ENCODE measurements at places on chromosomes 6 and 20. TPM values are rescaled to one million over a fixed set of nuclear protein-coding genes. Genes with fewer than 3 reads are reported as not detected.

GRCh38 chr6:87762116-87762515 is 60.1 kb upstream of the AKIRIN2 start:
- DNase-seq: no peak

DNA sequence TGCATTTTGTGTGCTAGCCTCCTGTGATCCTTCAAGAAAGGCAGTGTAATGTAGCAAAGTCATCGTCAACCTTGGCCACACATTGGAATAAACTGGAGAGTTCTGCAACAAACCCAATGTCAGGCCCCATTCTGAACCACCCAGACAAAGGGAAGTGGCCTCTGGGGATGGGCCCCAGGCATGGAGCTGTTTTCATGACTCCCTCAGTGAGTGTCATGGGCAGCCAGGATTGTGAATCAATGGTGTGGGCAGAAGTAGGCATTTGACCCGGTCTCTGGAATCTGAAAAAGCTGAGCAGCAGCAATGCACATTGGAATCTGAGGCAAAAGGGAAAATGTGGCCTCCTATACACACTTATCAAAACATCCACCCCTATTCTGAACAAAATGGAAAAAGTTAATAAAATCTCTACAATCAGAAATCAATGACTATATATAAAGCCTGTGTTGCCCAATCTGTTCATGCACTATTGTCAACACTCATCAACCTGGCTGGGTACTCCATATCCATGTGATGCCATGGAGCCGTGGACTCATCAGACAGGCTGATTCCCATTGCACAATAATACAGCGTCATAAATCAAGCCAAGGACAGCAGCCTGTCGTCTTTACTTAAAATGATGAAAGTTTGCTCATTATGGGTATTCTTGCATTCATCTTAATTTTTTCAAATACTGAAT is 134.9 kb upstream of the STMND1 start:
- DNase-seq: no peak

- no peak for DNase-seq
These were observed 200.3 kb downstream of the EYA4 start for GRCh38 chr6:133441491-133441890.

DNA sequence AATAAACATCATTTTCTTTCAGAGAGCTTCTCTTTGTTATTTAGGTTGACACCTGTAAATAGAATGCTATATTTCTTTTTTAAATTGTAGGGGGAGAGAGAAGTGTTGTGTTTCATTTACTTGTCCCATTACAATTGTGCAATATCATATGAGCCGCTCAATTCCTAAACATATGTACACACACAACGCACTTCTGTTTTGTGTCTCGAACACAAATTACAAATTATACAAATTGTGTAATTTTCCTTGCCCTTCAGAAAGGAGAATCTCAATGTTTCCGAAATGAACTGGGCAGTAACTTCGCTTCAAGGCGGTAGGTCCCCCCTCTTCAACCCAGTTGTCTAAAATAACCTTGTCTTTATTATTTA is 2.6 kb upstream of the ABT1 start:
- no peak for DNase-seq

- no peak for DNase-seq
These were observed 65.2 kb downstream of the PPP1R14C start for GRCh38 chr6:150207931-150208570.

DNA sequence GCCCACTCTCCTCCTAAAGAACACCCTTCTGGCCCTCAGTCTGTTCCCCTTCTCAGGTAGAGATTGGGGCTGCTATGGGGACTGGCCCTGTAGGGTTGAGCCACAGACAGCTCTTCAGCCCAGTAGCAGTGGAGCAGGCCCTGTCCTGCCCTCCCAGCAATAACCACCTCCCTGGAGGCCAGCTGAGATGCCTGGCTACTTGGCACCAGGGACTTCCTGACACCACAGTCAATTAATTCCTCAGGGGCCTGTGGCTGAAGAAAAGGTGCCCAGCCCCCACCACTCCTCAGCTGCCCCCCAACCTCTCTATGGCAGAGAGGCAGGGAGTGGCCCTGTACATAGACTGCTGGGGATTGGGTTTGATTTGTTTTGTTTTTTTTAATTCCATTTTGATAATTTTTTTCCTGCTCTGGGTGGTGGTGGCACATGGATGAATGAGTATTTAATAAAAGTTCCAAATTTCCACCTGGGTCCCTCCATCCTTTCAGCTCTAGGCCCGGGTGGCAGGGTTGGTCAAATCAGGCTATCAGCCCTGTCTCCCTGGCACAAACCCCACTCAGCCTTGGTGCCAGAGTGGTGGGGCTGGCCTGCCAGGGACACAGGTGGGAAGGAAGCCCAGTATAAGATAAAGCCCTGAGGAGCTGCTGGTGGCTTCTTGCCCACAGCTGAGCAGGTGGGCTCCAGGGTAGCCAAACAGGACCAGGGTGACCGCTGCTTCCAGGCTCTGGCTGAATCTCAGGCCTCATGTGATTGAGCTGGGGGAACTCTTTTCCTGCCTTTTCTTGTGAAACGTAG is 1.9 kb upstream of the DEF6 start:
- no peak for DNase-seq

DNA sequence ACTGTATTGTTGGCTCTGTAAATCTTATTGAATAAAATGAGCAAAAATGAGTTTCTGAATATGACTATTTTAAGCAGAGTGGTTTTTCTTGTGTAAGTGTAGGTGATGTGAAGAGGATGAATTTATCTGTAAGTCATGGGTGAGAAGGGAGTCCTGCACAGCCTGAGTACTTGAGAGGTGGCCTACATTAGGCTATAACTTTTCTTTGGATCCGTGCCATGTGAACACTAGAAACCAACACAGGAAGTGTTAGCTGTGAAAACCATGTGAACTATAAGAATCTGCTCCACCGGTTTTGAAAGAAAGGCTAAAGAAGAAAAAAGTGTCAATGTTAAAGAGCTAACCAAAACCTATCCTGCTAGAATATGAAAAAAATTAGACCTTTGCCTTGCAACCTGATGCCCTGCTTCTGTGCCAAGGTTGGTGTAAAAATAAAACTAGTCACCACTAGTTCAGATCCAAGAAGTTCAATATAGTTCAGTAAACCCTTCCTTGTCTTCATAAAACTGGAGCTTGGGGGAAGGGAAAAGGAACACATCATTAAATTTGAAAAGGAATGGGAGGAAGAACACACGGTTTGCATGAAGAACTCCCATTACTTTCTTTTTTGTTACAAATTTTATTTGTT is 21.3 kb downstream of the PLCB1 start:
- DNase-seq: no peak

GRCh38 chr6:150435832-150436231 is 67.0 kb downstream of the IYD start:
- no peak for DNase-seq

- DNase-seq: no peak
These were observed 3.1 kb downstream of the ATRN start for GRCh38 chr20:3473944-3474343.

- no peak for DNase-seq
These were observed 18.5 kb upstream of the FOXC1 start for GRCh38 chr6:1591243-1591642.

DNA sequence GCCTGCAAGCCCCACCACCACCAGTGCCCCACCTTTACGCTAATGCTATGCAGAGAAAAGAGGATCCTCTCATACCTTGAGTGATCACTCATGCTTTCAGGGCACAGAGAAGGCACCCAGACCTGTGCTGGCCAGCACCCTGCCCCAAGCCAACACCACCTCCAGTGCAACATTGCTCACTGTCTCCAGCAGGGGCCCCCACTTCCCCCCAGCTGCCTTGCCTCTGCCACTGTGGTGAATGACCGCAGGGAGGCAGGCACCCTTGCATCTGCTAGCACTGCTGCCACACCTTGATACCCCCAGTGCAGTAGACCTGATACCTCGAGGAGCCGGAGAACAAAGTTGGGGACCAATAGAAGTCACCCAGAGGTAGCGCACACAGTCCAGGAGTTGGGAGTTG is 139.2 kb upstream of the PLN start:
- no peak for DNase-seq

- DNase-seq: no peak
These were observed 454.3 kb downstream of the BTBD3 start for GRCh38 chr20:12371990-12372389.

DNA sequence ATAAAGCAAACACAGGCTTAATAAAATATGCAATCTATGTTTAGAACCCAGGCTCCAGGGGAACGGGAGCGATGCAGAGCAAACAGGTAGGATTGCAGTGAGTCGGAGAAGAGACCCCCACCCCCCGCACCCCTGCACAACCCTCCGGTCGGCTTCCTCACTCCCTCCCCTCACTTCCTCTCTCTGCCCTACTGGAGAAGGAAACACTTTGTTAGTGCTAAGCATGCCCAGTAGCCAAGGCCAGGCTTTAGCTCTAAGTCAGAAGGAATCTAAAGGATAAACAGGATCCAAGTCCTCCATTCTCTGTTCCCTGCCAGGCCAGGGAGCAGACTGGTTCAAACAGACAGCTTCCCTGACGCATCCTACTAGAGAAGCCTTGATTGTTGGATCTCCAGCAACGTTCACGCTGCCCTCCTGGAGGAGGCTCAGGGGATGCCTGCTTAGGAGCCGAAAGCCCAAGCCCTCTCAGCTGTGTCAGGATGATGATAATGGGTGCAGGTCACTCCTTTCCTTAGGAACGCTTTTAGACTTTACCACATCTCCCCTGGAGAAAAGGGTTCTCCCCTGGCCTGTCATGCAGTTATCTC is 14.7 kb downstream of the FOXQ1 start:
- no peak for DNase-seq

DNA sequence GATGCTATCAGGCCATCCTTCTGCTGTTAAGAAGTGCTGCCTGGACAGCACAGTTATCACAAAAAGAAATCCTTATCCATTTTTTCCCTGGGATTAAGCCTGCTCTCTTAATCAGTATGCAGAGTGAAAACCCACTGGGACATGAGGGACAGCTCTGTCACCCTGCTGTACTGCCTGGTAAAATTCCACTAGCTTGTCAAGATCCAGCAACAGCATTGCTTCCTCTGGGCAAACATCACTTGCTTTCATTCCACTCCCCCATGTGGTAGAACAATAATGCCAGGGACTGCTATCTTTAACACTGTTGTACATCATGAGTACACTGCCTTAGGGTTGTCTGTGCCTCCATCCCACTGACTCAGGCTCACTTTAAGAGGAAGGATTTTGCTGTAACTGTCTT is 331.3 kb downstream of the KIF16B start:
- no peak for DNase-seq

DNA sequence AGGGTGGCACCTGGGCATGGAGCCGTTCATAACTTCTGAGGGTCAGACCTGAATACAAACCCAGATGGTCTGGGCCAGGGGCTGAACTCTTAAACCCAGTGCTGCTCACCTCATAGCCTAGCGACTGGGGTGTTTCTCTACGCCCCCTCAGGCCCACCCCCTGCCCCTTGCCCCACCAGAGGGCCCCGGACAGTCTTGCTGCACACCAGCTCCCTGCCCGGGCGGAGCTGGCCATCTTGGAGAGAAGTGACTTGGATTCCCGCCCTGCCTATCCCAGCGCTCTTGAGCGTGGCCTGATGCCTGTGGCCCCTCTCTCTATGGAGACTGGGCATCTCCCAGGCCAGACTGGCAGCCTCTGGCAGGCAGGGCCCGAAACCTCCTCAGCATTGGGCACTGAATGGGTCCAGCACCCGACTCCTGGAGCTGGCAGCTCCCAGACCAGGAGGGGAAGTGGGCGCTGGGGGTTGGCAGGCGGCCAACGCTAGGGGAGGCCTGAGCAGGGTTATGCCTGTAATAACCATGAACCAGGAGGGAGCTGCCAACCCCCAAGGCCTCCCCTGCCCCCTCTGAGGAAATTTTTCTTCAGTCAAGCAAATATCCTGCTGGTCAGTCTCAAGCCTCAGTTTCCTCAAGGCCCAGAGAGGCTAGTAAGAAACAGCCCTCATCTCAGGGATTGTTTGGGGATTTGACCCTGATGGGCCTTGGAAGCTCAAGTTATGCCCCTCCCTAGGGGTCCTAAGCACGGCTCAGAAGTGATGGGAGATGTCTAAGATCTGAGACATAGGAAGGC is 169.5 kb downstream of the VEGFA start:
- DNase-seq: no peak

DNA sequence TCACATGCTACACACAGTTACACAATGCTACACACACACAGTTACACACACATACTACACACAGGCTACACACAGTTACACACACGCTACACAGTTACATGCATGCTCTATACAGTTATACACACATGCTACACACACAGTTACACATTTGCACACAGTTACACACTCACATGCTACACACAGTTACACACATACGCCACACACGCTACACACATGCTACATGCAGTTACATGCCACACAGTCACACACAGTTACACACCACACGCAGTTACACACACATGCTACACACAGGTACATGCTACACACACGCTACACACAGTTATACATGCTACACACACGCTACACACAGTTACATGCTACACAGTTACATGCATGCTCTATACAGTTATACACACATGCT is 15.6 kb downstream of the MYT1 start:
- DNase-seq: no peak

- no peak for DNase-seq
These were observed 88.8 kb upstream of the NFATC2 start for GRCh38 chr20:51631011-51631950.

GRCh38 chr20:35463455-35464300 is 8.3 kb downstream of the CEP250 start:
- peak; percentile 66 for DNase-seq

DNA sequence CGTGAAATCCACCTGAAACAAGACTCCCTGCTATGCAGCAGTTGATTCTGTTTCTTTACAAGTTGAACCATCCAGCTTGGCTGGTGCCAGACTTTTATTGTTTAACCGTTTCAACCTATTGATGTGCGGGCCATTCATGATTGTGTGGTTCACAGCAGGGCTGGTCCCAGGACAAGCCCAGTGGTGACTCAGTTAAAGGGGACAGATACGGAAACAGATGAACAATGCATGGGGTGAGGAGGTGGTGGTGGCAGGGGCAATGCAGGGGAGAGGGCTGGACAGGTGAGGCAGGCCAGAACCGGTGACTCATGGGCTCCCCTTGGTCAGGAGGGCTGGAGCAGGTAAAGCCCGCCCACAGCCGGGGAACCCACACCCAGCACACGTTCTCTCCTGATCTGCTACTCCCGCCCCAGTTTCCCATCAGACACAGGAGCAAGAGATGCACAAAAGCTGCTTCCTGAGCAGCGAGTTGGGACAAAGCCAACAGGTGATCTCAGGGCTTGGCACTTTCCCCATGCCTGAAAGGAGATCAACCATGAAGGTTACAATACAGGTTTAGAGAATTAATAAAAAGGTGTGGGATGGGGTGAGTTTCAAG is 232.2 kb downstream of the LY86 start:
- no peak for DNase-seq

Gene C4B
- total RNA-seq: 8.0 TPM

Gene HDGFL1
- total RNA-seq: not detected

Gene ZFP57
- 2.3 TPM for total RNA-seq

Gene PDYN
- total RNA-seq: not detected

Gene OR2B6
- total RNA-seq: not detected

Gene ZMYND8
- total RNA-seq: 69.5 TPM

Gene MEP1A
- not detected for total RNA-seq

Gene AIF1
- total RNA-seq: 62.0 TPM
